ENCODE measurements at places on chromosomes 6 and 20. TPM values are rescaled to one million over a fixed set of nuclear protein-coding genes. Genes with fewer than 3 reads are reported as not detected.

The C20orf144 gene
- not detected for total RNA-seq

DNA sequence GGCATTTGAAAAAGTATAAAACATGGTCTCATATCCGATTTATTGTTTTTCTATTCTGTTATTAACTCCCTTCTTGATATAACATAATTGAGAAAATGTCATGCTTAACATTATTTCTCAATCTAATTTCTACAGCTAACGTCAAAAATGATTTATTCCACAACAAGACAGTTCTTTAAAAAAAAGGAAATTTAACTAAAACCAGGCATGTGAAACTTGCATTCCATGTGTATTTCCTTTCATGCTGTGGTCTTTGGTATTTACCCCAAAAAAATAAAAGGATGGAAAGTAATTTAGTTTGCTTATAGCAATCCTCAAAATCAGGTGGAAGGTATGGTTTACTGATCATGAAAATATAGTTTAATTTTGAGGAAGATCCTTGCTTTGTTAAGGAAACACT lies 142.8 kb downstream of the COL21A1 start:
- no peak for DNase-seq

GRCh38 chr20:16479666-16480065 lies 93.6 kb downstream of the KIF16B start:
- DNase-seq: no peak

- DNase-seq: no peak
These were observed 682.1 kb upstream of the MAP3K7 start for GRCh38 chr6:91268941-91269340.

GRCh38 chr6:106080763-106081095 lies 5.4 kb upstream of the PRDM1 start:
- no peak for DNase-seq

DNA sequence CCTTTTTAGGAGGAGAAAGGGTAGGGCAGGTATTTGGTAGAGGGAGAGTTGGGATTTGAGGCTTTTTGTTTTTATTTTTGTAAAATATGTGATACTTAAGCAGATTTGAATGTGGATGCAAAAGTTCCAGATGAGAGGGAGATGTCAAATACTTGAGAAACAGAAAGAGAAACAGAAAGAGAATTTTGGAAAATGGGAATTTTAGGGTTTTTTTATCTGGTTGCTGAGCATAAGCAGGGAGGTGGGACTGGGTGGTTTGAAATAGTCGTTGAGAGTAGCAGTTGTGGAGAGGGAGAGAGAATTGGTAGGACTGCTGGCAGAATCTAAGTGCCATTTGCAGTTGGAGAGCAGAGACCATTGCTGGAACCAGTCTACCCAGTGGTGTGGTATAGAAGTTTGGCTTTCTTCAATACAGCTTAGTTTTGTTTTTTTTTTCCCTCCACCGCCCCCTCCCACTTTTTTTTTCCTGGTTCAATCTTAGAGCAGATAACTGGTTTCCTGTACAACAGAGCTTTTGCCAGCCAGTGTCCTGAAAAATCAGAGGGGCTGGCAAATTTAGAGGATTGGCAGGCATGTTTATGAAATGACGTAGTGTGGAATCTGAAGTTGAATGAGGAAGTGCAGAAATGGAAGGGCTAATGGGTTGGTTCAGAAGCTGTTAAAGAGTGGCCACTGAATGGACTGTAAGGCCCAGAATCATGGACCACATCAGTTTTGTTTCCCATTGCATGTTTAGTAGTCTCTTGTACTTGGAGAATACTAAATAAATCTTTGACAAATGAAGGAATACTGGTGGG lies 68.7 kb downstream of the ATRN start:
- DNase-seq: no peak

- DNase-seq: no peak
These were observed 760 bp upstream of the IBTK start for GRCh38 chr6:82248273-82248735.
